ENCODE measurements at places on chromosomes 7 and 10.

DNA sequence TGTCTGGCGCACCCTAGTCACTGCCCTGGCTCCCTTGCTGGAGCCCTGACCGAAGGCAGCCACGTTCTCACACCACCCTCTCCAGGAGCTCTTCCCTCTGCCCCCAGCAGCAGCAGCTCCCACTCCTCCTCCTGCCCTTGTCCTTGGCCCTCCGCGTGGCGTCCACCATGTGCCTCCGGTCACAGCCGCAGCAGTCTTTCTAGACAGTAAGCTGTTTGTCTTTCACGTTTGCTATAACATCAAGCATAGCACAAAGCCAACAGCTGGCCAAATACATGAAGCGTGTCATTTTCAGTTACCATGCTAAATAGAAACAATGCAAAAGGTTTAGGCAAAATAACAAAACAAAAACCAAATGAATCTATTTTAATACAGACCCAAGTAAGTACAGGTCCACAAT lies 3.3 kb downstream of the PITRM1 start:
- H3K27ac ChIP-seq = no peak overlapping the region
- no peaks in the 10 kb centered on the region for H3K27me3 ChIP-seq
- H3K36me3 ChIP-seq = peaks cover 8% of the 10 kb centered on the region
- no peak overlapping the region for H3K4me3 ChIP-seq
- no peak for DNase-seq

DNA sequence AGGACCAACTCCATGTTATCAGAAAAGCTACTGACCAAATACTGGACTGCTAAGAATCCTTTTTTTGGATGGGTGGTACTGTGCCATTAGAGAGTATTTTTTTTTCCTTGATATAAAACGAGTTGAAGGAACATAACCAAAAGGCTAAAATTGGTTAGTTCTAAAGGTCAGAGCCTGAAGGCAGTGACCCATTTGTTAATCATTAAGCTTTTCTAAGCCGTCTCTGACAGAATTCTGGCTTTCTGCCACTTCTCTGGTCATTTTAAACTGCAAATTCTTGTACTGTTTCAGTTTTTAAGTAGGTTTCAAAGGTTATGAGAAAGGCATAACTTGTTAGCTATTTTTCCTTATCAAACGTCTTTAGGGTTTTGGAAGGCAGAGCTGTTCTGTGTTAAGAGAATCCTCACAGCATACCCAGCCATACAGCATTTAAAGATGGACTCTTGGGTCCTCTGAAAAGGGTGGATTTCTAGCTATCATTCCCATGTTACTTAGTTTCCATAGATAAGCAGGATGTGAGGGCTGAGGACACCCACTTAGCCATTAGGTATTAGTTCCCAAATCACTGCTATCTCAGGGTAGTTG lies 196.8 kb downstream of the RNLS start:
- DNase-seq = peak; percentile 85
- peak overlapping the region; percentile 99 for H3K27ac ChIP-seq
- no peaks in the 10 kb centered on the region for H3K36me3 ChIP-seq

- H3K27ac ChIP-seq = no peak overlapping the region
- H3K4me1 ChIP-seq = no peaks in the 10 kb centered on the region
- no peak for DNase-seq
- no peaks in the 10 kb centered on the region for H3K27me3 ChIP-seq
Measured at GRCh38 chr10:131437556-131438475, 126.3 kb upstream of the TCERG1L start.

DNA sequence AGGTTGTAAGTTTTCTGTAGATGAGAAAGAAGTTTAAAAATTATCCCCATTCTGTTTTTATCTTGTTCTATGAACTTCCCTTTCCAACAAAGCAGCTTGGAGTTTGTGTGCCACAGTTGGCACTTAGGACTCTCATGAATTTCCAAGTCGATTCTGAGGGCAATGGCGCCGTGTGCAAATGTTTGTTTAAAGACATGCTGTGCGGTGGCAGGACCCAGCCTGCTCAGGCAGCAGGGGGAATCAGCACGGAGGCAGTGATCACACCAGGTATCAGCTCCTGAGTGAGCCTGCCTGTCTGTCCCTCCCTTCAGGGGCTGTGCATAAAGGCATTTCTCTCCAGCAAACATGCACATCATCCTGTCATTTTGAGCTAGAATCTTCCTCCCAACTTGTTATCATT lies 109.8 kb upstream of the WDR11 start:
- no peak for DNase-seq
- H3K27ac ChIP-seq = no peak overlapping the region
- H3K36me3 ChIP-seq = no peaks in the 10 kb centered on the region
- H3K27me3 ChIP-seq = no peaks in the 10 kb centered on the region
- H3K4me1 ChIP-seq = no peaks in the 10 kb centered on the region

- no peak overlapping the region for H3K27ac ChIP-seq
- no peaks in the 10 kb centered on the region for H3K36me3 ChIP-seq
- no peak overlapping the region for H3K4me3 ChIP-seq
Measured at GRCh38 chr10:44858988-44859387, 52.1 kb upstream of the TMEM72 start.
